ENCODE measurements at places on chromosomes 1 and 21.
A peak's percentile ranks its signal among the peaks of the same experiment; 100 is the strongest.

GRCh38 chr1:17020502-17020901, 8.8 kb upstream of the ATP13A2 start:
- no peak for DNase-seq

GRCh38 chr1:106651028-106651762, 405.3 kb upstream of the PRMT6 start:
- DNase-seq, result no peak

DNA sequence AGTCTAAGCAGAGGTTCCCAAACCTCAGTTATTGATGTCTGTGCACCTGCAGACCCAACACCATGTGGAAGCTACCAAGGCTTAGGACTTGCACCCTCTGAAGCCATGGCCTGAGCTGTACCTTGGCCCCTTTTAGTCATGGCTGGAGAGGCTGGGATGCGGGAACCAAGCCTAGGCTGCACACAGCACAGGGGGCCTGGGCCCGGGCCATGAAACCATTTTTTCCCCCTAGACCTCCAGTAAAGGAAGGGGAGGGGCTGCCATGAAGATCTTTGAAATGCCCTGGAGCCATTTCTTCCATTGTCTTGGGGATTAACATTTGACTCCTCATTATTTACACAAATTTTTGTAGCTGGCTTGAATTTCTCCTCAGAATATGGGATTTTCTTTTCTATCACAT, 265.9 kb downstream of the PDE4B start:
- DNase-seq, result no peak

- peak; percentile 55 for DNase-seq
Measured at GRCh38 chr1:154608397-154609270, 648 bp upstream of the ADAR start.

DNA sequence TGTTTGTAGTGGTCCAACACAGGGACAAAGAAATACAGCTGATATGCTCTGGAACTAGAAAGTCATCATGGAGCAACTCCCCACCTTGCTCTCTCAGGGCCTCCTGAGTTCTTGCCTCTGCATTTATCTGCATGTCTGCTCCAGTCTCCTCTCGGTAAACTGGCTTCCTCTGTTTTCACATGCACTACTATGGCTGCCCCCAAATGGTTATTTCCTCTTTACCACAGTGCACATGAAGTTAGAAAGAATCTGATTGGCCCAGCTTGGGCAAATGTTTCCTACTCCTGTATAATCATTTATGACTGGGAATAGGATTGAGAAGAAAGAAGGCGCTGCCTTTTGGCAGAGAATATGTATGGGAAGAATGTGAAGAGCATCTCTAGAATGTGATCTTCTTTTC, 16.5 kb upstream of the PSMB2 start:
- no peak for DNase-seq

- no peak for DNase-seq
Measured at GRCh38 chr1:184033711-184034167, 3.8 kb downstream of the COLGALT2 start.

DNA sequence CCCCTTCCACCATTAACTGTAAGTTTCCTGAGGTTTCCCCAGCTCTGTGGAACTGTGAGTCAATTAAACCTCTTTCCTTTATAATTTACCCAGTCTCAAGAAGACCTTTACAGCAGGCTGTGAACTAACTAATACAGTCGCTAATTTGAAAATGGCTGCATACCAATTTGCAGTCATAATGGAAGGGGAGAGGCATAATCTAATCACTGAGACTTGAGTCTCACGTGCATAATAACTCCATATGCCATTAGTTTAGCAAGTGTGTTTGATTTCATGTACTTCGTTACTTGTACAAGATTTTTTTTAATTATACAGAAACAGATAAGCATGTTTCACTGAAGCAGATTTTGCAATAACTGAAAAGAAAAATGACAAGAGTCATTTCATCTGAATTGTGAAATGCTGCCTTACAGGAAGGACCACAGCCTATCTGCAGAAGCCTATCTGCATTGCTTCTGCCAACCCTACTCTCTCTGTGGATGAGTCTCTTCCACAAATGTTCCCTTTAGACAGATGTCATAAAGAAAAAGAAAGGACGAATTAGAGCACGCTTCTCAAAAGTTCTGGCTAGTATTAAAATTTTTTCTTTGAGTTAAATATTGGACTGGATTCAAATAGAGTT, 99.1 kb downstream of the PTGER3 start:
- no peak for DNase-seq

DNA sequence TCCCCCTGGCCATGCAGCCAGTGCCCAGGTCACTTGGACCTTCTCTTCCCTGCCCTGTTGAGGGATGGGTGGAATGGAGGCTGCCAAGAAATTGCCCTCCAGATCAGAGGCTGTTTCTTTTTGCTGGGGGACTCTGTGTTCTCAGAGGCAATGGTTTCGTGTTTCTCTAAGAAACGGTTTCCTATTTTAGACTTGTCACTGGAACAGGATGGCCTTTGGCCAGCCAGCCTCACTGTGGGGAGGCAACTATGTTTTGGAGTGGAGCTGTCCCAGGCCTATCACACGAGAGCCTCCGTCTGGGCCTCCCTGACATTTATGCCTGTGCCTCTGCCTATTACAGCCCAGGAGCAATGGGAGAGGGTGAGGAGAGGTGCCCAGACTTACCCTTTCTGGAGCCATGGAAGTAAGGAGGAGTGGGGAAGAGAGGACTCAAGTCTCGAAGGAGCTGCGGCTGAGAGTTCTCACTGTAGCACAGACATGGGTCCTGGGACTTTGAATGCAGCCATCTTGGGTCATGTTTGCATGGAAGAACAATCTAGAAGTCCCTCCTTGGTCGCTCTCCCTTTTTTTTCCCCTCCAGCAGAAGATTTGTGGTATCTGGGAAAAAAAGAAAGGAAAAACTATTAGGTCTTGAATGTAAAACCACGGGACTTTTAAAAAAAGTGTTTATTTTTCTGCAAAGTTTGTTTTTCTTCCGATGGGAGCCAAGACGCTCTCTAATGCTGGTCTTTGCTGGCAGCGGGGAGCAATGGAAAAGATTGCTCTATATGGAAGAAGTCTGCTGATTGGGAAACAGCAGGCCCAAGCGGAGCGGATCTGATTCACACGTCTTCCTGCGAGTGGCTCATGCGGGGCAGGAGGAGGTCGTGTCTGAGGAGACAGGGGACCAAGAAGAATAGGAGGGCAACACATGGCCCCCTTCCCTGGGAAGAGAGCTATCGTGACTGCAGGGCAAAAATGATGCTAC, 219.2 kb downstream of the FOXD2 start:
- DNase-seq, result peak; percentile 85

GRCh38 chr1:112304612-112305011, 91.4 kb upstream of the CTTNBP2NL start:
- DNase-seq, result no peak

DNA sequence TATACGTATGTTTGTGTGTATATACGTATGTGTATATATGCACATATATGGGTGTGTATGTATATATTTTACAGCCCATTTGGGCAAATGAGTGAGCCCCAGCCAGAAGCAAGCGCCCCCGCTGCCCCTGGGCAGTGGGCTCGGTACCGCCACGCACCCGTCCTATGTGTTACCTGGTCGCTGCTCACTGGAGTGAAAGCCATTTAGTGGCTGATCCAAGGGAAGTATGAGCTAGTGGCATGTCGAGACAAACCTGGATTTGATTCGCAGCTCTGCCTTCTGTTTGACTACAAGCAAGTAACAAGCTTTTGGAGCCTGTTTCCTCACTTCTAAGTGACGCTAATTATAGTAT, 35.8 kb upstream of the JAK1 start:
- no peak for DNase-seq

GRCh38 chr1:229138058-229138457, 132.9 kb upstream of the RAB4A start:
- DNase-seq, result no peak

GRCh38 chr1:219347921-219348391, 174.3 kb downstream of the LYPLAL1 start:
- DNase-seq, result no peak

GRCh38 chr1:229412056-229412455, 21.8 kb downstream of the ACTA1 start:
- DNase-seq, result no peak

- no peak for DNase-seq
Measured at GRCh38 chr1:41365772-41366454, 4.7 kb downstream of the FOXO6 start.

DNA sequence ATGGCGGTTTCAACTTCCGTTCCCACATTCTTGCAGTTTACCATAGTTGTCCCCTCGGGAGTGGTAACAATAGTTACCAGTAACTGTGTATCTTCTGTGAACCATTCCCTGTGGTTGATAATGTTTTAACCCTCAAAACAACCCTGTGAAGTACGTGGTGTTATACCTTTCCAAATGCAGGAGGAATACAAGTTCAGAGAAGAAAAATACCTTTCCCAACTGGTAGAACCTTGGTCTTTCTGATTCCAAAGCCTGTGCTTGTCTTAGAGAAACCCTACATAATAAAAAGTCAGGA, 789 bp downstream of the BTF3L4 start:
- peak; percentile 70 for DNase-seq

GRCh38 chr1:46690931-46691421, 19.3 kb downstream of the TEX38 start:
- DNase-seq, result no peak

GRCh38 chr21:42027085-42027821, 17.1 kb upstream of the ZBTB21 start:
- no peak for DNase-seq

- no peak for DNase-seq
Measured at GRCh38 chr1:145983960-145984830, 12.2 kb downstream of the TXNIP start.

- DNase-seq, result no peak
Measured at GRCh38 chr1:81330111-81330510, 470.6 kb upstream of the ADGRL2 start.

- no peak for DNase-seq
Measured at GRCh38 chr1:98441281-98441680, 220.2 kb upstream of the SNX7 start.

GRCh38 chr1:234862944-234863515, 253.1 kb upstream of the IRF2BP2 start:
- DNase-seq, result peak; percentile 56

DNA sequence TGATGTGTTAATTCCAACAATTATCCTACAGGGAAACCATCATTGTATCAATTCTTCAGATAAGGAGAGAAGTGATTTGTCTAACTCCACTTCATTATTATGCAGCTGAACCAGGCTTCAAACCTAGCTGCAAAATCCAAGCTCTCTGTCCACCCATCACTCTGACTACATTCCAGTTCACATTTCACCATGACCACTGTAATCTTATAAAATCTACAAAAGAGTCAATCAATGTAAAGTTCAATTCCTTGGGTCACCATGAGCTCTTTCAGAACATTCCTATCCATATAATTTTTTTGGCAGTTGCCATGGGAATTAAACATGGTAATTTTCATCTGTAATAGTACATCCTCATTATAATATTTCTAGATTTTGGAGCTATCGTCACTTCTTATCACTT, 100.9 kb downstream of the PLPPR5 start:
- peak; percentile 12 for DNase-seq

GRCh38 chr21:34526618-34527290, 14.7 kb upstream of the KCNE1 start:
- peak; percentile 100 for DNase-seq

DNA sequence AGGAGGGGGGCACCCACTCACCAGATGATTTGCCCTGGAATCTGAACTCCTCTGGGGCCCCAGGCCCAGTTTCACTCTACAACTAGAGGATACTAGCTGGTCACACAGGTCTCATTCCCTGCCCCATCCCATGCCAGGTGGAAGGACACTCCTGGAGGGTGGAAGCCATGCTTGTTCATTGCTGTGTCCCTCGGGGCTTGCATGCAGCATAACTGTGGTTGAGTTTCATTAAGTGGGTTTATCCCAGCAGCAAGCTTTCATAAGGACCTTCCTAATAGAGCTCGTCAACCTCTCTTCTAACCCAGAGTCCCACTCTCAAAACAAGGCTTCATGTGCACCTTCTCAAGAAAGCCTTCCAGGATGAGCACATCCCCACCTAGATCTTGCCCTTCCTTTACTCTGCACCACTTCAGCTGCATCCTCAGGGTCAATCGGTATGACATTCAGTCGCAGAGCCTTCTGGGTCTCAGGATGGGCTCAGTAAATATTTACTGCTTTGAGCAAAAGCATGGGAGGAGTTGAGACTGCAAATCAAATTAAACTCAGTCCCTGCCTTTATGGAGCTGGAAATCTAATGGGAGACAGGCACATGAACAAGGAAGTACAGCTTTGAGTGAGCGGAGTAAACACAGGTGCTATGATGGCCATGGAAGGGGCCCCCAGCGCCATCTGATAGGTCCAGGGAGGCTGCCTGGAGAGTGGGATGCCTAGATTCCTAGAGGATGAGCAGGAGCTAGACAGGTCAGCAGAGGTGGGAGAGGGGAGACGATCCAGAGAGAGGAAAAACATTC, 32.3 kb downstream of the LAMB3 start:
- no peak for DNase-seq

- no peak for DNase-seq
Measured at GRCh38 chr1:230922620-230923019, 54.3 kb upstream of the C1orf198 start.

DNA sequence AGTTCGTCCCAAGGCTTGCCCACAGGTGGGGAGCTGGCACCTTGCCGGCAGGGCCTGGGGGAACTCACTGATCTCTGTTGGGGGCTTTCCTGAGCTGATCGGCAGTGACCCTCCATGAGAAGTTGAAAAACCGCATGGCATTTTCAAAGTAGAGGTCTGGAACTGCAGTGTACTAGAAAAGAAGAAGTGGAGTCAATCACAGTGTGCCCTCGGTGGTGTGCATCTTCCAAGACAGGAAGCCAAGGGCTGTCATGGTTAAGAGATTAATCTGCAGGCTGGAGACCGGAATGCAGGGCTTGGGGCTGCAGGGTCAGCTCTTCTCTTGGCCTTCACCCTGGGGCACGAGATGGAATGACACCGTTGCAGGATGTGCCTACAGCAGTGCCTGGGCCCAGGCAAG, 56.8 kb downstream of the ECE1 start:
- no peak for DNase-seq

GRCh38 chr1:206748348-206749030, 22.1 kb upstream of the IL19 start:
- DNase-seq, result no peak

- DNase-seq, result no peak
Measured at GRCh38 chr1:182841368-182841988, 2.3 kb downstream of the DHX9 start.

DNA sequence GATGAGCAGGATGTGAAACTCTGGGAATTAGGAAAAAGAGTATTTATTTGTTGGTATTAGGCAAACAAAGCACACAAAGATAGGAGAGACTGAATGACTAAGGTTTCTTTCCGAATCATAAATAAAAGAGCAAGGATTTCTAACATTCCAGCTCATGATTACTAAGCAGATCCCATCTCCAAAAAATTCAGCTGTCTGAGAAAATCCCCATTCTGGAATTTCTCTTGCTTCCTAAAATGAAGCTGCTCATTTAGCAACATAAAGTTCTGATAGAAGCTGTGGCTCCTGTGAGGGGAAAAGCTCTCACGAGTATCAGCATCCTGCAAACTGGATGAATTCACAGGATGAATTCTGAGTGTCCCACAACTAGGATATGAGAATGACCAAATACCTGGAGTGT, 6.7 kb upstream of the SH2D5 start:
- peak; percentile 52 for DNase-seq

DNA sequence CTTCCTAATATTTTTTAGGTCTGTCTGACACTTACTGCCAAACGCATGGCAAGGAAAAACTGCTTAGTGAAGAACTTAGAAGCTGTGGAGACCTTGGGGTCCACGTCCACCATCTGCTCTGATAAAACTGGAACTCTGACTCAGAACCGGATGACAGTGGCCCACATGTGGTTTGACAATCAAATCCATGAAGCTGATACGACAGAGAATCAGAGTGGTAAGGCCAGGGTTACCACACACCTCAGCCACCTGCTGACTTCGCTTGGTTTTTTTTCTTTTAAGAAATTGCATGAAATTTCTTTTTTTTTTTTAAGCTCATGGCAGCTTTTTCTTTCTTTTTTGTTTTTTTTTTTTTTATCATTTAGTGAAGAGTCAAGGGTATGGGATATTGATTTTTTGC, 17.2 kb downstream of the ATP1A1 start:
- DNase-seq, result no peak
